ENCODE measurements at places on chromosomes 5 and 9. TPM values are rescaled to one million over a fixed set of nuclear protein-coding genes. Genes with fewer than 3 reads are reported as not detected.

DNA sequence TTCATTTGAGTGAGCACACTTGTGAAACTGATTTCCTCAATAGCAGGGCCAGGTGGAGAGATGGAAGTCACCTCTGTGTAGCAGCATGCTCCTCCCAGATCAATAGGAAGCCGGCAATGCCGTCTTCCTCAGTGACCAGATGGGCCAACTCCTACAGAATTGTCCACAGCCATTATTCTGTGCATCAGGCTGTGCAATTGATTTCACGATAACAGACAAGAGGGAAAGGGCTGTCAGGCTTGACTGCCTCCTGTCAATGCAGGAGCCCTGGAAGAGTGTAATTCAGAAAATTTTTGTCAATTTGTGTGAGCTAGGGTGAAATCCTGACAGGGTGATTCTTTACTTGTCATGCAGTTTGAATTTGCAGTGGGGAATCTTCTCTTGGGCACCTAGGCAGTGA lies 838.4 kb upstream of the NUDT12 start:
- DNase-seq = no peak

GRCh38 chr9:124303762-124304161 lies 46.0 kb downstream of the NEK6 start:
- no peak for DNase-seq

GRCh38 chr9:893115-893514 lies 51.6 kb downstream of the DMRT1 start:
- DNase-seq = no peak

DNA sequence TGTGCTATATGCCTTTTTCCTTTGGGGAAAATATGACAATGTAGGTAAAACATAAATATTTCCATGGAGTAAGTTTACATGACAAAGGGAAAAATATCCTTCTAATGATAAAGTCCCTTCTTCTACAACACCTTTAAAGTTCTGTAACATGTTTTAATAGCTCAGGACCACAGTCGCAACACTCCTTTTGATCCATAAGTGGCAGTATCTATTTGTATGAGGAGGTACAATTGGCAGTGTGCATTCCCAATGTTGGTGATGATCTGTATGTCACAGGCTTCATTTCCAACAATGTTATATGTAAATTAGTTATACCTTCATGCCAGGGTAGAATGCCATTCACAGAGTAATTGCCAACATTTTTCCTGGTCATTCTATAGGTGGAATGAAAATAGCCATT lies 127.1 kb upstream of the CCNH start:
- DNase-seq = no peak

Gene F12
- total RNA-seq = not detected

DNA sequence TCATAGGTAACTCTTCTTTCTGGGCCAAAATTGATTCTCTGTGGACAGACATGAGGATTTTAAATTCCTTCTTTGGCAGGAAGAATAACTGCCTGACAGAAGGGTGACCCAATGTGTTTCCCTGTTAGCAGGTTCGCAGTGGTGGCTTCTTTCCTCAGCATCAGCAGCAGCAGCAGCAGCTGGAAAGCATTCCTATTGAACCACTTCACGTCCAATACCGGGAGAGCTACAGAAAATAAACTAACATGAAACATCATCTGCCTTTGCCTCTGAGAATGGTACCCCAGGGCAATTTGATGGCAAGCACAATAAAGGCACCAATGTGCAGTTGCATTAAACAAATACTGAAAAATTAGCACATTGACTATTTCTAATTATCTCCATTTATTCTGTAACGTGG lies 214.5 kb downstream of the TMEM167A start:
- DNase-seq = no peak

DNA sequence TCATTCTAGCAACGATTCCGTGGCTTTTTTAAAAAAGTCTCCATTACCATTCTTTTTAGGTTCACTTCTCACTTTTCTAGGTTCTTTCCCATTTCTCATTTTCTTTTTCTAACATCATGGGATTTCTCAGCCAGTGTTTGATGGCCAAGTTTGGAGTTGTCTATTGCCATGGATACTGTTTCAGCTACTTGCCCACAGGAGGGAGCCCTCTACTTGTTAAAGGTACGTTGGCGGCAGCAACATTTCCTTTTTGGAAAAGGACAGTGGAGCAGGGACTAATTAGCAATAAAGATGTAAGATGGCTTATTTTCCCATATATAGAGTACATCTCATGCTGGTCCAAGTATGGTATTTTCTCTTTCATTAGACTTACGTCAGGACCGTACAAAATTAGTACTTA lies 2257.5 kb upstream of the C9orf72 start:
- no peak for DNase-seq

- no peak for DNase-seq
Measured at GRCh38 chr9:133490201-133490681, 11.3 kb upstream of the SLC2A6 start.

All from ascending aorta (tissue), 2 donors.